T-helper 9 cell (primary cell): ENCODE measurements at places on chromosomes 7 and 10.

DNA sequence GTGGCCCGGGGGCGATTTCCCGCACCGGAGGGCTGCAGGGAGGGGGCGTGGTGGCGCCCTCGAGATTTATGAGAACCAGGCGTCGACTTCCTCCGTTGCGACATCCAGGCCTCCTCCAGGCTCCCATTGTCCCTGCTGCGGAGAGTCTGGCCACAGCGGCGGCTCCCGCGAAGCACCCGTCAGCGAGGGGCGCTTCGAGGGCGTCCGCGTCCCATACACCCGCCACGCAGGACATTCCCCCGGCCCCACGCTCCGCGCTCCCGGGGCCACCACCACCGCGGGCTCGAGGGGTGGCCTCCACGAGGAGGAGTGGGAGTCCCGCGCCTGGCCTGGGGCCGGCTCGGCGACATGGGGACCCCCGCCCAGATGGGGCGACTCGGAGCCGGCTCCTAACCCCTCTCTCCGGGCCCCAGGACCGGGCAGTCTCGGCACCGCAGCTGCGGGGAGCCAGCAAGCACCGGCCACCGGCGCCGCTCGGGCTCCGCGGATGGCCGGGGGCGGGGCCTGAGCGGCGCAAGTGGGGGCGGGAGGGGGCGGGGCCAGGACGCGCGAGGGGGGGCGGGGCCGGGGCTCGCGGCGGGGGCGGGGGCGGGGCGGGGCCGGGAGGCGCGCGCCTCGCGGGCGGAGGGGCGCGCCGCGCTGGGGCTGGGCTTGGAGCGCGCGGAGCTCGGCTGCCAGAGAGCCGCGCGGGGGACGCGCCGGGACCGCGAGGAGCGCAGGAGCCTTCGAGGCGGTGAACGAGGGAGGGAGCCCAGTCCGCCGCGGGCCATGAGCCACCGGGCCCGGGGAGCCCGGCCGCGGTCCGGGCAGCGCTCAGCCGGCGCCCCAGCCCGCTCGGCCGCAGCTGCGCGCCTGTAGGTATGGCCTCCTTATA, at the start of gene SH2B2:
Gene SH2B2 (plus strand): TSS at position 632 of the 874 bp plus-strand sequence. CDS start 13,683 bp downstream, outside the sequence.
- peak; percentile 32 for DNase-seq

- no peak for DNase-seq
Measured at GRCh38 chr7:104723001-104723400, 291.0 kb upstream of the KMT2E start.

DNA sequence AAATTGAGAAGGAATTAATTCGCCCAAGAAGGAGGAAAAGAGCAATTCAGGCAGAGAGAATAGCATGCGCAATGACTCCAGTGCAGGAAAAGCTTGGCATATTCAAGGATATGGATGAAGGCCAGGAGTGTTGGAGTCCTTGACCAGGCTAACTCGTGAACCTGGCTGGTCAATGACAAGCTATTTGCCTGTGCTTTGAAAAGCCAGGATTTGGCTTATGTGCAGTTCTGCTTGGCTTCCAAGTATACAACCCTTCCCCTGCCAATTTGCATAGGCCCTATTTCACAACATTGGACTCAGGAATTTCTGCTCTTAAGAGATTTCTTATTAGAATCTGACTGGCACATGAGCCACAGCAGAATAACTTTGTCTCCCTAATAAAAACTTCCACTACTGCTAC, 72.3 kb upstream of the SP8 start:
- DNase-seq = no peak

DNA sequence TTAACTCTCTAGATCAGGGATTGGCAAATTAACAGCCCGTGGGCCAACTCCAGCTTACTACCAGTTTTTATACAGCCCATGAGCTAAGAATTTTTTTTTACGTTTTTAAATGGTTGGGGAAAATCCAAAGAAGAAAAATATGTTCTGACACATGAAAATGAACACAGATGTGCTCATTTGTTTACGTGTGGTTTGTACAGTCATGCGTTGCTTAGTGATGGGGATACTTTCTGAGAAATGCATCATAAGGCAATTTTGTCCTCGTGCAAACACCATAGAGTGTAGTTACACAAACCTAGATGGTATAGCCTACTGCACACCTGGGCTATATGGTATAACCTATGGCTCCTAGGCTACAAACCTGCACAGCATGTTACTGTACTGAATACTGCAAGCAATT, 8.3 kb upstream of the SMKR1 start:
- no peak for DNase-seq

DNA sequence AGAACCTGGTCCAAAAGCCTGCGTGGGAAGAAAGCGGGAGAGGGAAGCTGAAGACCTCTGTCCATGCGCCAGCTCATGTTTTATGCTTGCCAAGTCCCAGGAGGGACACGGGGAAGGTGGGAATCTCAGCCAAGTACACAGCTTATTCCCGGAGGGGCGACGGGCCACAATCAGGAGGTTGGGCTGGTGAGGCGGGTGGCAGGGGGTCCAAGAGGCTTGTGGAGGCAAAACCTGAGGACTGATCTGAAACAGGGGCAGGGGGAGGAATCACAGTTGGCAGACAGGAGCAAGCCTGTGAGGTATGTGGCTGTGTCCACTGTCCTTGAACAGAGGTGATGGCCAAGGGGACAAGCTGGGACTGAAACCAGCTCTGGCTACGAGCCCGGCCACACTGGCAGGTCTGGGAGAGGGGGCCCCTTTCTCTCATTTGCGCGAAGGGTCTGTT, 38.0 kb upstream of the LEP start:
- no peak for DNase-seq

GRCh38 chr10:85446827-85447226, 919.8 kb downstream of the GRID1 start:
- no peak for DNase-seq

- no peak for DNase-seq
Measured at GRCh38 chr10:50653142-50653541, 29.4 kb upstream of the SGMS1 start.

- DNase-seq = no peak
Measured at GRCh38 chr10:17882557-17882956, 69.2 kb upstream of the SLC39A12 start.

DNA sequence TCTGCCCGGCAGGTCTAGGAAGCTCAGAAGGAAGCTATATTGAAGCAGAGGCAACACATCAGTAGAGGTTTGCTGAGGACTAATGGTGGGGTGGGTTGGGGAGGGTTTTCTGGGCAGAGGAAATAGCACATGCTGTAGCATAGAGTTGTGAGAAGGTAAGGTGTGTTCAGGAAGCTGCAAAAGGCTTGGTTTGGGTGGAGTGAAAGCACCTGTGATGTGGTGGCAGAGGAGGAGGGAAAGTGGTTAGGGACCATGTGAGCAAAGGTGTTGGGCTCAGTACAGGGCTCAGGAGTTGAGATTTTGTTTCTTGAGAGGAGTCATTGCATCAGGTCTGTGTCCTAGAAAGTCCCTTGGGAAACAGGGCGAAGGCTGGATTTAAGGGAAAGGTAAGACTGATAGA, 294.6 kb downstream of the SORCS3 start:
- no peak for DNase-seq

GRCh38 chr7:55515569-55516279, 56.6 kb downstream of the VOPP1 start:
- DNase-seq = no peak

GRCh38 chr7:22350466-22351328, 6.3 kb downstream of the RAPGEF5 start:
- DNase-seq = no peak

- no peak for DNase-seq
Measured at GRCh38 chr10:99172128-99172738, 63.4 kb downstream of the HPSE2 start.
